ENCODE measurements at places on chromosomes 3 and 15. TPM values are rescaled to one million over a fixed set of nuclear protein-coding genes. Genes with fewer than 3 reads are reported as not detected.

TF gene
- total RNA-seq = 0.17 TPM

PTX3 gene
- total RNA-seq = 266 TPM

STRA6 gene
- 0.83 TPM for total RNA-seq

CAND2 gene
- 16.9 TPM for total RNA-seq

CRBN gene
- 90.8 TPM for total RNA-seq

MAP6D1 gene
- total RNA-seq = 1.9 TPM

SPESP1 gene
- 7.8 TPM for total RNA-seq

DLL4 gene
- total RNA-seq = 0.73 TPM

PTH1R gene
- total RNA-seq = 0.66 TPM

TTLL13 gene
- total RNA-seq = not detected

CNTN6 gene
- not detected for total RNA-seq

TMEM207 gene
- total RNA-seq = not detected

SAMD7 gene
- total RNA-seq = not detected

HAPLN3 gene
- 0.87 TPM for total RNA-seq

C3orf85 gene
- not detected for total RNA-seq

FSTL1 gene
- 752 TPM for total RNA-seq

PLA1A gene
- not detected for total RNA-seq

CNTN3 gene
- 1.7 TPM for total RNA-seq

CHST2 gene
- 7.6 TPM for total RNA-seq

TM4SF18 gene
- 0.44 TPM for total RNA-seq

EBLN2 gene
- total RNA-seq = 2.3 TPM

ZPLD1 gene
- not detected for total RNA-seq

PFN2 gene
- 347 TPM for total RNA-seq

TAMM41 gene
- total RNA-seq = 6.0 TPM

GUCA1C gene
- total RNA-seq = not detected

ZNF860 gene
- total RNA-seq = 1.0 TPM

SLC28A2 gene
- total RNA-seq = not detected

SLC12A1 gene
- not detected for total RNA-seq

ENTPD3 gene
- not detected for total RNA-seq

ACKR2 gene
- total RNA-seq = 0.15 TPM

KNL1 gene
- 28.2 TPM for total RNA-seq

NUP210 gene
- under 0.01 TPM for total RNA-seq

SLC26A6 gene
- total RNA-seq = 16.9 TPM

LRRIQ4 gene
- not detected for total RNA-seq

TMCO5A gene
- not detected for total RNA-seq

SERPINI2 gene
- total RNA-seq = not detected

LOXL1 gene
- total RNA-seq = 287 TPM
